ENCODE measurements at places on chromosomes 6 and 20.

DNA sequence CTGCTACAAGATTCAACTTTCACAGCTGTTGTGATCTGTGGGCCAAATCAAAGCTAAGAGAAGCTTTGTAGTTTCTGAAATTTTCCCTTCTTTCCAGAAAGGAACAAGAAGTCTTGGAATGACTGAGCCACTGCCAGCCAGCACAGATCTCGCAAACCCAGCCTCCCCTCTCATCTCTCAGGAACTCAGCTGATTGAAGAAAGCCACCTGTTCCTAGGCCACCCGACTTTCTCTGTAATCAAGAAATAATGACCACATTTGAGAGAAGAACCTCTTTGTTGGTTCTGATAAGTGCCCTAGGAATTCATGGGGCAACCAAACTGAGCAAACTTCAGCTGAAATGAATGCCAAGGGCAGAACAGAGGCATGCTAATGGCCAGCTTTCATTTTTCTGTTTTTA lies 61.7 kb downstream of the HDGFL1 start:
- DNase-seq, result no peak

- no peak for DNase-seq
Observed at GRCh38 chr6:109799664-109800063, 108.6 kb downstream of the FIG4 start.

DNA sequence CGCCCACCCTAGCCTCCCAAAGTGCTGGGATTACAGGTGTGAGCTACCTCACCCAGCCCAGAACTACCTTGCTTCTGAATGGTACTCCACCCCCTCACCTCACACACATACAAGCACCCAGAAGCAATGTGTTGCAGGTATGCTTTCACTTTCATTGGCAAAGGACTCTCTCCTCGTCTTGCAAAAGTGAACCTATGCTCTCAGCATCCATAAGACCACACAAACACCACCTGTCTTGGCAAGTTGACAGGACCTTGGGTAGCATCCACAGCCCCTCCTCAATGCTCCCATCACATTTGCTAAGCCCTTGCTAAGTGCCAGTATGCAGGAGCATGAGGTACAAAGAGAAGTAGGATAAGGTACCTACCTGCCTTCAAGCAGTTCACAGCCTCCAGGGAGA lies 3.7 kb downstream of the KIF13A start:
- DNase-seq, result no peak

DNA sequence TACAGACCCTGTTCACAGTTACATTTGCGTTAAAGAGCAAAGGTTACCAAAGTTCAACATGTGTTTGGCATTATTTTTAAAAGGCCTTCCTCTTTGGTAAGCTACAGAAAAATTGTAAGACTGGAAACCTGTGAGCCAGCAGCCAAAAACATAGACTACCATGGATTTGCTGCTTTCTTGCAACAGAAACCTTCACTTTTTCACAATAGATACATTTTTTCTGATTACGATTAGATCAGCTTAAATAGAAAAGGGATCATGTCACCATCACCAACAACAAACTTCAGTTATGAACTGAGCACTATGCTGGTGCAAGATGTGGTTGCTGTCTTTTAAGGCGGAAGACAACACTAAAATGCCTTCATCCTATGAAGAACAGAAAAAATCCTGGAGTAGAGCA lies 112.3 kb upstream of the MARCKS start:
- no peak for DNase-seq

DNA sequence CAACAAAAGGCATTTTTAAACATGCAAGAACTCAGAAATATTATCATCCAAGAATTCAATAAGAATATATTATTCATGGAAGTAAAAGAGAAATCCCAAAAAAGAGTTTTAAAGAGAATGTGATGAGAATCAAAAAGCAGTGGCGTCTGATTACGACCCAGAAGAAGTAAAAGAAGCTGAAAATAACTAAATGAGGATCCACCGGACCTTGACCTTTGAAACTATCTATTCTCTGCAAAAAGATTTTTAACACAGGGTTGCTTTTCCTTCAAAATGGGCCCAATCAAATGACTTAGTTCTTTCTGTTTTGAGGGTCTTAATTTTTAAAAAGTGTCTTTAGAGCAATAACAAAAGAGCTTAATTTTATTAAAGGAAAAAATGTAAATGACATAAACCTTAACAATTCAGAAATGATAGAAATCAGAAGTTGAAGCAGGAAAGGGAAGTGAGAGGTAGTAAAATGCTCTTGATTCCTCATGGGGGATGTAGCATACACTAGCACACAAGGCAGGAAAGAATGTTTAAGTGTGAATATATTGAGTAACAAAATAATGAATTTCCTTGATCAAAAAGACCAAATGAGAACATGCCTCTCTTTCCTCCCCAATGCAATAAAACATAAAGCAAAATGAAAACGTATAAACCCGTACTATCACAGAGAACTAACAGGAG lies 223.1 kb upstream of the PRDM1 start:
- DNase-seq, result no peak

DNA sequence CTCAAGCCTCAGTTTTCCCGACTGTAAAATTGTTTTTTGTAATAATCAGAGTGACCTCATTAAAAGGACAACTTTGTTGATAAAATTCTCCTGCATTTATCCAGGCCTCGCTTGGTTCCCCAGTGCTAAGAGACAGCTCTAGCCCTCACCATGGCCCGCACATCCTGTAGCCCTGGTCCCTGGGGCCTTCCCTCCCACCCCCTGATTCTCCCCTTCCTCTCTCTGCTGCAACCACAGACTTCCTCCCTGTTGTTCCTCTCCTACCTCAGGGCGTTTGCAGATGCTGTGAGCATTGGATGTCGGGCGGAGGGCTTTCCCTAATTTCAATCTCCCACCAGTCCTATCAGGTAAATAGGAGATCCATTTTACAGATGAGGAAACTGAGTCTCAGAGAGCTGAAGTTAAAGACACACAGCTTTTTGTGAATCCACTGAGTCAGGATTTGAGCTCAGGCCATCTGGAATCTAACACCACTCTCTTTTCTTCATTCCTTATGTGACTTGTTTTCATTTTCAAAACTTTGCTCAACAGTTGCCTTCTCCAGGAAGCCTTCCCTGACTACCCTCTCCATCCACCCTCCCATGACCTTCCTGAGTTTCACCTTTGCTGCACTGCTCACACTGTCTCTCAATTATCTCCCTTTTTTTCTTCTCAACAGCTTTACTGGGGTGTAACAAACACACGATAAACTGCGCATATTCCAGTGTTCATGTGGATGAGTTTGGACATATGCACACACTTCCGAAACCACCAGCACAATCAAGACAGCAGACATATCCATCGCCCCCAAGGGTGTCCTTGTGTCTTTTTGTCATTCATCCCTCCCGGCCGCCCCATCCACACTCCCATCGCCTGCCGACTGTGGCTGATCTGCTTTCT lies 107.1 kb downstream of the CEBPB start:
- DNase-seq, result no peak

DNA sequence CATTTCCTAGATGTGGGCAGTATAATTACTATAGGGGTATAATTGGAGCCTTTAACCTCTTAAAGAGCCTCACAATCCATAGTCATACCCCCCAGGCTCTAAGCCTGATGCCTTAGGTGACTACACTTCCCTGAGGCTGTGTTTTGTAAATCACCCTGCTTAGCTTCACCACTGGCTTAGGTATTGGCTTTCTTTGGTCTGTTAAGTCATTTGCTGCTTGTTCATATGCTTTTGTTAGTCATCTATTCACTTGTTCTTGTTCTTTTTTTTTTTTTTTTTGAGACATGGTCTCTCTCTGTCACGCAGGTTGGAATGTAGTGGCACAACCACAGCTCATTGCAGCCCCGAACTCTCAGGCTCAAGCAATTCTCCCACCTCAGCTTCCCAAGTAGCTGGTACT lies 26.7 kb downstream of the KAT14 start:
- DNase-seq, result no peak

GRCh38 chr6:130758813-130759212 lies 68.4 kb upstream of the SMLR1 start:
- DNase-seq, result no peak

DNA sequence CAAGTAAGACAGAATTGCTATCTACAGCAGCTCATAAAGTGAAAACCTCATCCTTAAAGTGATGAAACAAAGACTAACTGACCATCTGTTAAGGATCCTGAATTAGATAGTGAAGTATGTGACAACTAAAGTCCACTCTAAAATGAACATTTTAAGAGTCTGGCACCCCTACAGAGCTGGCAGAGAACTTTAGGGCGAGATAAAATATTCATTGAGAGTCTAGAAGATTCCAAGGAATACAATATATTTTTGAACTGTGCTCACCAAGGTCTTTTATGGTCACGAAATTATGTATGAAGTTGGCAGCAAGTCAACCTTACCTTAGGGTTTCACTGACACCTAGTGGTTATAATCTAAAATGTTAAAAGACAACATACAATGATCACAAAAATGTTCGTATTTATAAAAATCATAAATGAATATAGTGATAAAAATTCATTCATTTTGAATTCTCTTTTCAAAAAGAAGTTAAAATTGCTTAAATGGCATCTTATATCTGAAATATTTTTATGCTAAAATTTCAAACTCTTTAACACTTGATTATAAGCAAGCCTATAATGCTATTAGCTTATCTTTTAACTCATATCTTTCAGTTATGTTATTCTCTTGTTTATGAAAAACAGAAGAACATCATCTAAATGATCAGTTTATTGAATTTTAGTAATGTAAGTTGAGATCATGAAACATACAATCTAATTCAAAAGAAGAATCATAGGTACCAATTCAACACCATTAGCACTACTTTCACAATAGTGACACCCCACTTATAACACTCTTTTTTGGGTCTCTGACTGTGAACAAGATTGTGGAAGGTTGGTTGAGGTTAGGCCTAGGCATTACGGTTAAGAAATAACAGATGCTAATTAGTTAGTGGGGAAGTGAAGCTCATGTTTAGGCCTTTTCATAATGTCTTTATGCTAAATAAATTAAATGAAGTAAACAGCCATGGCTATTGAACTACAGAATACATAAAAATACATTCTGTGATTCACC lies 27.5 kb downstream of the RSPH3 start:
- DNase-seq, result peak; percentile 4

DNA sequence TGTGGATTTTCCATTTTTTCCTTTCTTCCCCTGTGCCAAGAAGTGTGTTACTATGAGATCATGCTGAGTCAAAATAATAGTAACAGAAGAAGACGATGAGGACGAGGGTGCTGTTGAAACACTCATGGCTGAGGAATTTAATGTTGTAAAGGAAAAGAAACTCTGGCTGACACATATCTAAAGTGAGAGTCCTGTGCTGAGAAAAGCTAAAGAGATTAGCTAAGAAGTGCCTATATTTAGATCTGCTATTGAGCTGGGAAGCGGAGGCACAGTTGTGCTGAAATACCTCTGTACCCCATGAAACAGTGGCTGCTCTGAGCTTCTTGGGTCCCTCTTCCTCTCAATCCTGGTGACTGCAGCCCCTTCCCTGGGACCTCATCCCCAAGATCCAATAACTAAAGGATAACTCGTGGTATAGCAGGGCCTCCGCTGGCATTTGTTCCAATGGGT lies 1.1 kb upstream of the SYTL3 start:
- peak; percentile 86 for DNase-seq

DNA sequence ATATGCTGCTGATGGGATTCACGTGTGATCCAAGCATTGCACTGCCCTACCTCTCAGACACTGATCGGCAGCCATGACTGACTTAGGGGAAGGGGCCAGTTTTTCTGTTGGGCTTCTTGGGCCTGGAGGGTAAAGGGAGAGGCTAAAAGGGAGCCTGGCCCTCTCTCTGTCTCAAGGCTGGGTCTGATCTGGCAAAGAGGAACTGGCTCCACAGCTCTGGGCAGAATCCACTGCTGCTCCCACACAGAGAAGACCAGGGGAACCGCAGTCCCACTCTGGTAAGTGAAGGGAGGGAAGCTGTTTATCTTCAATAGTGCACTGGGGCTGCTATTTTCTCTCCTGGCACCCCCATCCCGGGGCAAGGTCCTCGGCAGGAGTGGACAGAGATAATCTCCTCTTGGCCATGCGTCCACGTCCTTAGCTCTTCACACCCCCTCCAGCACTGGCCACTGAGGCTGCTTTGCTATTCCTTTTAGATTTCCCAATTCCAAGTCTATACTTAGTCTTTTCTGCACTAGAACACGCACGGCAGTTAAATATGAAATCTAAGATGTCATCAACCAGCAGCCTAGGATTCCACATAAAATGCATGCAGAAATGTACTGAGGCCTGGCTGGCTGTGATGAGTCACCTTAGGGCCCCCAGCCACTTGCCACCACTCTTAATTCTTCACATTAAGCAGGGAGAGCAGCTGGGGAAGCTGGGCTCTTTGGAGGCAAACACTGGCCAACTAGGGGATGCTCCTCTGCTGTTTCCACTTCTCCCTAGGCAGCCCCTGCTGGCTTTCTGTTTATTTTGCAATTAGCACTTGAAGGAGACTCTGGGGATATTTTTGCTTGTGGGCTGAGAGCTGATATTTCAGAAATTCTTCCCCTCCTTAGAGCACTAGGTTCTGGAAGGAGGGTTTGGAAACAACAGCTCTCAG lies 87.8 kb upstream of the ARMC2 start:
- DNase-seq, result no peak

- no peak for DNase-seq
Observed at GRCh38 chr6:101126501-101126900, 245.4 kb upstream of the ASCC3 start.

- DNase-seq, result no peak
Observed at GRCh38 chr6:133079901-133080300, 161.3 kb upstream of the EYA4 start.

DNA sequence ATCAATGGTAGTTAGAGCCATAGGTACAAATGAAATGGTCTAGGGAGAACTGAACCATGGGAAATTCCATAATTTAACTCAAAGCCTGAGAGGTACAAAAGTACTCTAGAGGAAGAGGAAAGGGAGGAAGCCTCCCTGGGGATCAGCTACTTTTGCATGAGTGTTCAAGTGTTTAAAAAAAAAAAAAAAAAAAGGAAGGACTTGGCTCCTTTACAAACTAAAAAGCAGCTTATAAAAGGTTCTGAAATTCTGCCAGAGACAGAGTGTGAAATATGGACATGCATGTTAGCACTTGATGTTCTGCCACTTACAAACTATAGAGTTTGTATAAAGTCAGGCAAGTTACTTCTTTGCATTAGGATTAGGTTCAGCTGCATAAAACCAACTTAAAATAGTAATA lies 290.0 kb downstream of the TBC1D7 start:
- no peak for DNase-seq

DNA sequence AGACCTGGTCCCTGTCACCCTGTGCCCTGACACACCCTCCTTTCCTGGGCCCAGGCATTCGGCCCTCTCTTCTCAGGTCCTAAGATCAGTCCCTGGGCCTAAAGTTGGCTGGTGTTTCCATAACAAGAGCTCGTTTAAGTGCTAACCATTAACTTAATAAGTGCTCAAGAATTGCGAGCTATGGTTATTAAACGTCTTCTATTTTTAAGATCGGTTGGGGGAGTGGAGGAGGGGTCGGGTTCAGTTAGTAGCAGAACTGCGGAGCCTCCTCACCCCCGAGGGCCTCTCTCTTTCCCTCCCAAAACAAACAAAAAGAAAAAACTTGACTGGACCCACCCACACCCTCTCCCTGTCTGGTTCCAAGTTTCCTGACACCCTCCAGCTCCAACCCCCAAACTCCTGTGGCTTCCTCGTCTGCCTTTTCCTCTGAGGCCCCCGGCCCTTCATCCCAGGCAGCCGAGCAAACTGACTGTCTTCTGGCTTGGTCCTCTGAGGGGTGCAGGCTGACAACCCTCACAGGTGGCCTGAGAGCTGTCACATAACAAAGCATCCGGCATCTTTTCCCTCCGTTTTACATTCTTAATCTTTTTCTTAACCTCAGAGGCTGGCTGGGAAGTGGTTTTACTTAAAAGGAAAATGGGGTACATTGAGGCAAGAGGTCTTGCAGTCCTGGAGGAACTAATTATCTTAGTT lies 2.0 kb downstream of the STK35 start:
- DNase-seq, result no peak

GRCh38 chr6:346386-347030 lies 45.0 kb upstream of the IRF4 start:
- DNase-seq, result no peak
